Amygdala (tissue), 56 donors: ENCODE measurements at places on chromosomes 5 and 9.

DNA sequence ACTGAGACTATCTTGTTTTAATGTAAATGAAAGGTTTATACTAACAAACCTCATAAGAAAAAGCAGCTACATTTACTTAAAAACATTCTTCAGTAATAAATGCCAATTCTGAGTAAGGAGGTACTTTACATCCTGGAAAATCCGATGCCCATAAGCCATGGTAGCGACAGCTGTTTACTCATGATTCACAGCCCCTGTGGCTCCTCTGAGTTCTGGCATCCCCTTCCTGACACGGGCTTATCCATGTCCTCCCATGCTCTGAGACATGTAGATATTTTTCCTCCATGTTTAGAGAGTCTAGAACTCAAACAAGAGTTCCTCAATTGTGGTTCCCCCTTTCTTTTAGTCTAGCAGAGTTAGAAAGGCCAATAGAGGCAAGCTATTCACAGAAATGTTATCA, 63.1 kb upstream of the DEPDC1B start:
- DNase-seq: no peak

DNA sequence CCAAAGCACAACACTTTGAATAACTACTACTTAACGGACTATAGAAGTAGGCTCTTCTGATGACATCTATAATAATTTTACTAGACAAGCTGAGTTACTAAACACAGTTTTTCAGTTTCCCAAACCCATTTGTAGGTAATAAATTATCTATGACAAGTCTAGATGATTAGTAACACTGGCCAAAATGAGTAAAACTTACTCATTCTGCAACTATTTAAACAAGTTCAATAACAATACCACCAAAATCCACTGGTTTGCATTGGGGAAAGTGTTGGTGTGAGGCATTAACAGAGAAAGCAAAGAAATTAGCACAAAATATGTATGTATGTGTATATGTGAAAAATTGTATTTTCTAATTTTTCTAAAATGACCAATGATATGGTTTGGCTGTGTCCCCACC, 119.3 kb downstream of the NR2F1-AS1 start:
- DNase-seq: no peak

DNA sequence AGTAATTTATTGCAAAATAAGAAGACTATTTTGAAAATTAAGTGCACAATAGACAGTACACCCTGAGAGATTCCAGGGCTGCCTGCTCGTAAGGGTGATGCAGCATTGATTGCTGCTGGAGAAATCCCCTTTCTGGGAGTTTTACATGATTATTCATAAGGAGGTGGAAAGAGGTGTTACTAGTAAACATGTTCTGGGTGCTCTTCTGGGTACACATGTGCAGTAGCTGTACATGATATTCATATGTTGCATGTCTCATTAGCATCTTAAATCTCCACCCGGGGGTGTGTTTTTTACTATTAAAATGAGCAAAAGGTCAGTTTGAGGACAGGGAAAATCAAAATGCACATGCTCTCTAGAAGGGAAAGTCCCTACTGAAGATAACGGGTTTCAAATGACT, 264.8 kb downstream of the CDK5RAP2 start:
- DNase-seq: no peak

- no peak for DNase-seq
These were observed 22.0 kb downstream of the SLC36A1 start for GRCh38 chr5:151469386-151469785.

- no peak for DNase-seq
These were observed at the start of gene FIBCD1 for GRCh38 chr9:130938652-130939404. Gene FIBCD1 (minus strand): TSS chr9:130939247. CDS start chr9:130938607, 640 bp downstream.

GRCh38 chr5:106303911-106304310, 1366.8 kb downstream of the EFNA5 start:
- no peak for DNase-seq

- no peak for DNase-seq
These were observed 16.6 kb upstream of the HEMGN start for GRCh38 chr9:97954550-97954989.

- peak; percentile 26 for DNase-seq
These were observed 50.8 kb downstream of the DMRT2 start for GRCh38 chr9:1100945-1101344.

GRCh38 chr9:96868709-96869108, 14.4 kb upstream of the ZNF782 start:
- DNase-seq: no peak

DNA sequence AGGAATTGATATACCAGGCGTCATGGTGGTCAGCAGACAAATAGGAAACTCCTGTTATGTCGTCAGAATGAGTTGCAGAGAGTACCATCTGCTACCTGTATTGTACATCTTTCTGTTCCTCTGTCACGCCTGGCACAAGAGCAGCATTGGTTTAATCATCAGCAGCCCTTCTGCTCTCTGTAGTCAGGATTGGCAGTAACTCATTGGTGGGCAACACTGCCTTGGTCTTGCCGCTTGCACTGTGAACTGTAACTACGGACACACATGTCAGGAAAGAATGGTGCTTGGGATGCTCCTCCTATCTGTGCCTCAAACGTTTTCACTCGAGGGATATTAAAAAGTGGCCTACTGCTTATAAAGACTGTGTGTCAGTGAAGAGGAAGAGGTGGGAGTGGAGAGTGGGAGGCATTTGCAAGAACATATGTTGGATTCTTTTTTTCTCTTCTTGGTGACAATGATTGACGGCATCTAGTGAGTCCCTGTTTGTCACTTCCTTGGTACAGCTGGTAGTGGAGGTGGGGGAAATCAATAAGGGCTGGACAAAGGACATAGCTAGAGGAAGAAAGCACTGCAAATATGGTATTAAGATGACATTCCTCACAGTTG, 76.6 kb downstream of the F2RL2 start:
- no peak for DNase-seq

- DNase-seq: no peak
These were observed 42.0 kb downstream of the PDCD1LG2 start for GRCh38 chr9:5552301-5552700.

DNA sequence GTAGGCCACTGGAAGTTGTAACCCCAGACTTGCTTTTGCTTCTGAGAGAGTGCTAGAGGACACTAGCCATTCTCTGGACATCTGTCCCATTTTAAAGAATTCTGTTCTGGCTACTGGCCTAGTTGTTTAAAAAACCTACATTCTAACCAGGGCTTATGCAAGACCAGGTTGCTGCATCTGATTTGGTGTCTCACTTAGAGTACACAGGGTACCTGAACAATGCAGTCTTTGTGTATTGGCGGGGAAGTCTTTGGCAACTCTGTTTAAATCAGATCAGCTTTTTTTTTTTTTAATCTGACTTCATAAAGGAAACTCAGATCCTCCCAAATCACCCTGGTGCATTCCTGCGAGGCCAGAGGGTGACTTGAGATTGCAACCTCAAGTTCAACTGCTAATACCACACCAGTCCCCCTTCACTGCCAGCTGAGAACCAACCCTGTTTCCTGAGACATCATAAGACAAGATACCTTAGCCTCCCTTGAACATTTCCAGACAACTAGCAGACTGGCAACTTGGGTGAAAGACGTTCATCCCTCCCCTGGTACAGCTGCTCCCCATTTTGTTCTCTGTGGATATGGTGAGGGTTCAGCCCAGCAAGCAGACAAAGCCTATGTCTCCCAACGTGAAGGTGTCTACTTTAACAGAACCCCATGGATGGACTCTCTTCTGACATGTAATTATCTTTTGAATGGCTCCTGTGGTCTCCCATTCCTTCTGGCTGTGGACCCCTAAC, 27.0 kb downstream of the SKP1 start:
- DNase-seq: no peak

DNA sequence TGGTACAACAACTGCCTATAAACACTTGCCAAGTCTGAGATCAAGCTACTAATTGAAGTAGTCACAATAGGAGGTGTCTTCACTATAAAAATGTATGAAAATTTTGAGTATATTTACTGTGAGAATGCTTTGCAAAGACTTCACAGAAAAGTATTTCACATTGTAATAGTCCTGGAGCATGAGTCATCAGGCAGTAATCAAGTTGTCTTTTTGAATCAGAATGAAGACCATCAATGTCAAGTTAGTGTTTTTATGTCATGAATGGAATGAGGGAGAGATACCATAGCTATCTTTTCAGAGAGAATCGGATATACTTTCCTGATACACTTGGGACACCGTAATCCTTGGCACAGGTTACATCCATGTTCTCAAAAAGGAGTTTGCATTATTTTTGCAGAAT, 466.9 kb upstream of the ARRDC3 start:
- DNase-seq: no peak

DNA sequence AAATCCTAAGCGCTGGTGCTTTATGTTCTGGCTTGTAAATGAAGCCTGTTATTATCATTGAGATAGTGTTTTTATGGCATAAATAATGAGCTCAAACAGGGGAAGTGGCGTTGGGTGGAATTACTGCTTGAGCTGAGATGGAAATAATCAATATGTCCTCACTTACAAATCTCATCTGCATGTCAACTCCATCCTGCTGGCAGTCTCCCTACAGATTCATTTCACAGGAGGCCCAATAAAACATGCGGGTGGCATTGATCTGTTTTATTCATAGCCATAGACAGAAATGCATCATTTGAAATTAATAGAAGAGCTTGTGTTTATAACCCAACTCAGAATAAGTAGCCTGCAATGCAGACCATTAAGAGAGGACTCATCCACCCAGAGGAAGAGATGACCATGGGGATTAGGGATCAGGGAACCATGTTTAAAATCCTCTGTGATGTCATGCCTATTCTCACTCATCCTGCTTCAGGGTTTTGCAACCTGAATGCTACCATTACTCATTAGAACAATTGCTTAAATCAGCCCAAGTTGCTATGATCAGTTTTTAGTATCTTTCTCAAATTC, 680.4 kb downstream of the TLR4 start:
- DNase-seq: no peak

DNA sequence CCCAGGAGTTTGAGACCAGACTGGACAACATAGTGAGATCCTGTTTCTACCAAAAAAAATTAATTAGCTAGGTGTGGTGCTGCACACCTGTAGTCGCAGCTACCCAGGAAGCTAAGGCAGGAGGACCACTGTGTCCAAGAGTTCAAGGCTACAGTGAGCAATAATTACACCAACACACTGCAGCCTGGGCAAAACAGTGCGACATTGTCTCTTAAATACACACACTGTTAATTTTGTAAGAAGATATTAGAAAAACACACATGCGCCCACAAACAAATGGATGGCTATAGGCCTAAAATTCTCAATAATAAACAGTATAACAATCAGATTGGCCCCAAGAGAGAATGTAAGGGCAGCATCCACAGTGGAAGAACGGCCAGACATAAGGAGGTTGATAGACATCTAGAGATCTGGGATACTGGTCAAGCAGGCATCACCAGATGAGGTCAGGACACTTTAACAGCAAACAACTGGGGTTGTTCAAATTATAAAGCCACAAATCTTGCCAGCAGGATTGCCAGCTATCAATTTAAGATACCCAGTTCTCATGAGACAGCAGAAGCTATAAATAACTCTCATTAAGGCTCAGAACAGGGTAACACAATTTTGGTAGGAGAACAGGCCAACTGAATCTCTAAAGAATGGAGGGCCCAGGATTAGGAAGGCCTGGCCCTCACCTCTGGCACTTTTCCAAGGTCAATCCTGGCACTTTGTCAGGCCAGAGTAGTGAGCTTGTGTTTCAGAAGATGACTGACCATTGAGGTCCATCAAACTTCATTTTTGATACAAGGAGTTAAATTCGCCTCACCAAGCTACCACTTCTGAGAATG, 29.5 kb downstream of the GOLPH3 start:
- DNase-seq: no peak

- no peak for DNase-seq
These were observed 46.3 kb upstream of the ADAMTSL1 start for GRCh38 chr9:18427691-18428090.

DNA sequence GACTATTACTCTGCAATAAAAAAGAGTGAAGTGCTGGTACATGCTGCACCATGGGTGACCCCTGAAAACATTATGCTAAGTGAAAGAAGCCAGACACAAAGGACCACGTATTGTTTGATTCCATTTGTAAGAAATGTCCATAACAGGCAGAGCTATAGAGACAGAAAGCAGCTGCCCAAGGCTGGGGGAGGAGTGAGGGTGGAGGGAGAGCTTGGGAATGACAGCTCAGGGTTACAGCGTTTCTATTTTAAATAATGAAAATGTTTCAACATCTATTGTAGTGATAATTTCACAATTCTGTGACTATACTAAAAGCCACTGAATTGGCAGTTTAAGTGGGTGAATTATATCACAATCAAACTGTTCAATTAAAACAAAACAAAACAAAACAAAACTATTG, 81.7 kb downstream of the MYO10 start:
- DNase-seq: no peak

DNA sequence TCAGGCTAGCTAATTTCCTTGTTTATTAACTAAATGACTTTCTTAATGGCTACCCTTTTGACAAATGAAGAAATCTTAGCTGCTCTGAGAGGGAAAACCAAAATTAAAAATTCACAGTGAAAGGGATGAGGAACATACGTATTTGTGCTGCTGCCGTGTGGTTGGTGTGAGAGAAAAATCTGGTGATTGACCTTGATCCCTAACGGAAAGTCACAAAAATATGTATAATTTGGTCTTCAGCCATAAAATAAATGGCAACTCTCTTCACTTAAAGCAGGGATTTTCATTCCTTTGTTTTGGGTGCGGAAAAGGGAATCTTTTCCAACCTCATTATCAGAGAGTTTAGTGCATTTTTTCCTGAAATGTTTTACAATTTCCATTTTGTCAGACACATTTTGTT, 40.4 kb downstream of the PAM start:
- DNase-seq: no peak

- no peak for DNase-seq
These were observed 312.5 kb upstream of the PTGER4 start for GRCh38 chr5:40367255-40367654.

DNA sequence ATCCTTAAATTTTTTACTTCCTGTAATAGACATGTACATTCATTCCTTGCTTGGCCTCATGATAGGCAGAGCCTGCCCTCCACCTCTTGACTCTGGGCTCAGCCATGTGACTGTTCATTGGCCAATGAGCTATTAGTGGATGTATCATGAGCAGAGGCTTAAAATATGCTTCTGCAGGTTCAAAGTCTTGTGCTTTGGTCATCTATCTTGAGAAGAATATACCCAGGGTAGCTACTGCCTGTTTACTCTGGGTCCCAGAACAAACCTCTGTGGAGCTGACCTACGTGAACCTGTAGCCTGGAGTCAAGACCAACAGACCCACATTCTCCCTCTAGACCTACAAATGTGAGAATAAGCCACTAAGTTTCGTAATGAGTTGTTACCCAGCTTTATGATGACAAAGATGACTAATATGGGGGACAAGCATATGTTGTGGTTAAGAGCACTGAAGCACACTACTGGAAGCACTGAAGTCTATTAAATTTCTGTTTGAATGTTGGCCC, 244.4 kb downstream of the MAST4 start:
- DNase-seq: no peak

DNA sequence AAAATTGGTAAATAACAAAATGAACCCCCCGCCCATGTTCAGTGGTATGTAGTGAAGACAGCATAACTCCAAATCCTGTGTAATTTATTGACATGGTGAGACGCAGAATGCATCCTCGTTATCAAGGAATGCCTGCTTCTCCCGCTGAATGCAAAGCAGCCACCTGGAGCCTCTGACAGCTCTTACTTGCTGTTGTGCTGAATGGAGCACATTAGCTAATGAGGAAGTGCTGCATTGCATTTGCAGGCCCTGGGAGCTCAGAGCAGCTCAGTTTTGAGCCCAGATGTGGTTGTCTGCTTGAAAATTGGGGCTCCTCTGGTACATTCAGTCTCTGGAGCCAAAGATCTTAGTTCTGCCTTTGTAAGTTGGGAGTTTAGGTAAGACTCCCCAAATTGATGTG, 28.9 kb downstream of the PLAC8L1 start:
- DNase-seq: no peak

GRCh38 chr9:88197016-88197415, 58.7 kb upstream of the SPATA31C2 start:
- no peak for DNase-seq
